ENCODE measurements at places on chromosomes 7 and 10. TPM values are rescaled to one million over a fixed set of nuclear protein-coding genes. Genes with fewer than 3 reads are reported as not detected.

GRCh38 chr10:436911-437665 lies 252.4 kb downstream of the DIP2C start:
- no peak for DNase-seq
- H3K4me3 ChIP-seq: no peak overlapping the region
- H3K27ac ChIP-seq: peak overlapping the region; percentile 15
- peaks cover 4% of the 10 kb centered on the region for H3K27me3 ChIP-seq
- peaks cover 29% of the 10 kb centered on the region for H3K4me1 ChIP-seq

DNA sequence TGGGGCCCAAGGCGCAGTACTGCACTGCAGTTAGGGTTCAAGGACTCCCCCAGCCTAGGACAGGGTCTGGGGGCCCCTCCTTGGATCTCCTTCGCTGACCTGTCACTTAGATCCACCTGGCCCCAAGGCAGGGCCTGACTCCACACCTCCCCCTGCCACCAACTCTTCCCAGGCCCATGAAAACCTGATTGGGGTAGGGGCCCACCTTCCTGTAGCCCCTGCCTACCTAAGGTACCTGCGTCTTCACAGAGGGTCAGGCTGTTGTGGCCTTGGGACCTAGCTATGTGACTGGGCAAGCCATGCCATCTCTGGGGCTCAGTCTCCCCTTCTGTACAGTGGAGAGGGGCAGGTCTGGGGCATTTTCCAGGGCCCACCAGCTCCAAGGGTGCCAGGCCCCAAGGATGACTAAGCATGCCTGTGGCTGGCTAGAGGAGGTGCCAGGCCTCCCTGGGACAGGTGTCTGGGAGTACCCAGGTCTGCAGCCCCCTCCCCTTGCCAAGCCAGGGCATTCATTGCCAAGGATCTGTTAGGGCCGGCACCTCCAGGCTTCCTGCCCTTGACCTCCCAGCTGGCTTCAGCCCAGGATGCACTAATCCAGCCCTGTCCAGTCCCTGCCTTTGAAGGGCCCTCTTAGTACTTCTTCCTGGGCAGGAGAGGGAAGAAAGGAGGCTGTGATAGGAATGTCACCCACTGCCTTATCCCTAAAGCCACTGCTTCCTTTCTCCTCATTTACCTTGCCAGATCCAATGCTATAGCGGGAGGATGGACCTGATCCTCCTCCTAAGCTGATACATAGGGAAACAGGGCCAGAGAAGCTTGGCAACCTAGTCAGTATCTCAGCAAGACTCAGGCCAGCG lies 1.3 kb downstream of the LIMK1 start:
- H3K4me1 ChIP-seq: peaks cover 6% of the 10 kb centered on the region
- H3K27me3 ChIP-seq: no peaks in the 10 kb centered on the region
- H3K36me3 ChIP-seq: no peaks in the 10 kb centered on the region

TEX36 gene
- not detected for total RNA-seq

WASL gene
- total RNA-seq: 10.9 TPM
